Activated T-cell treated with anti-CD3 and anti-CD28 coated beads, Interleukin-2, amount 50 U/mL, for 72 hours (primary cell): ENCODE measurements at places on chromosomes 7 and 10.
A peak's percentile ranks its signal among the peaks of the same experiment; 100 is the strongest.

- no peak for DNase-seq
These were observed 451.3 kb downstream of the GPAM start for GRCh38 chr10:111732166-111732785.

- no peak for DNase-seq
These were observed 15.5 kb downstream of the ARMH3 start for GRCh38 chr10:102040305-102041050.

DNA sequence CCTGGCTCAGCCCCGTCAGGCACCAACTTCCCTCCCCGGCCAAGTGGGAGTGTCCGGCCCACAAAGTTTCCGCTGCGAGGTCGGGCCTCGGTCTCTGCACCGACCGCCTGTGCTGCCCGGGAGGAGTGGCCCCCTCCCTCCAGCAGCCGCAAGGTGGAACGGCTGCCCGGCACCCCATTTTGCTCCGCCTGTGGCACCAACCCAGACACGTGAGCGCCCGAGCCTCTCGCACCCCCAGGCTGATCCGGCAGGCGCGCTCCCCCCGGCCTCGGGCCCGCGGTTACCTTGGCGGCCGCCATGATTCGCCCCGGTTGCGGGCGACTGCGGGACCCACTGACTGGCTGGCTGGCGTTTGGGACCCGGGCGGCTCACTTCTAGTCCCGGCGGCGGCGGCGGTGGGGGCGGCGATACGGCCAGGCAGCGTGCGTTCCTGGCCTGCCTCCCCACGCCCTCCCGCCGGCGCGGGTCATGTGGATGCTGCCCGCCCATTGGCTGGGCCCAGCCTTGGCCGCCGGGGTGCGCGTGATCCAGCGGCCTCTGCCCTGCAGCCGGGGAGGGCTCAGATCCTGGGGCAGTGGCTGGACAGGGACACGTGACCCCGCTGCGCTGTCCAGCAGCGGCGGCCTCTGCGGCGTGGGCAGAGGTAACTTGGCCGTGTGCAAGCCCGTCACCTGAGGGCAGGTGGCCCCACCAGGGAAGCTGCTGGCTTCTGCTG, at the start of gene SLC25A13:
TSS of gene SLC25A13 (minus strand) at position 441 of the 715 bp plus-strand sequence. CDS start at position 299, 142 bp downstream.
- peak; percentile 72 for DNase-seq

DNA sequence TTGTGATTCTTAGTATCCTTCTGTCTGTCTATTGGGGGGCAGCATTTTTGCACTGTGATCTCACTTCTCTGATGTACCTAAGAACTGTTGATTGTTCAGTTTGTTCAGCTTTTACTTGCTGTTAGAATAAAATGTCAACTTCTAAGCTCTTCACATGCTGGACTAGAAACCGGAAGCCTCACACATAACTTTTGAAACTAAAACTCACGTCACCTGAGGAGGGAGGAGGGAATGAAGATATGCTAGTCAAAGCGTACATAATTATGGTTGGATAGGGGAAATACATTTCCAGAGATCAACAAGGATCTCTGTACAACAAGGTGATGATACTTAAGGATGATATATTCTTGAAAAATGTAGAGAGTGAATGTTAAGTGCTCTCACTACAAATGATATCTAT, 609.7 kb downstream of the INHBA start:
- no peak for DNase-seq

- DNase-seq, result no peak
These were observed 383.3 kb downstream of the INHBA start for GRCh38 chr7:41319581-41319980.

DNA sequence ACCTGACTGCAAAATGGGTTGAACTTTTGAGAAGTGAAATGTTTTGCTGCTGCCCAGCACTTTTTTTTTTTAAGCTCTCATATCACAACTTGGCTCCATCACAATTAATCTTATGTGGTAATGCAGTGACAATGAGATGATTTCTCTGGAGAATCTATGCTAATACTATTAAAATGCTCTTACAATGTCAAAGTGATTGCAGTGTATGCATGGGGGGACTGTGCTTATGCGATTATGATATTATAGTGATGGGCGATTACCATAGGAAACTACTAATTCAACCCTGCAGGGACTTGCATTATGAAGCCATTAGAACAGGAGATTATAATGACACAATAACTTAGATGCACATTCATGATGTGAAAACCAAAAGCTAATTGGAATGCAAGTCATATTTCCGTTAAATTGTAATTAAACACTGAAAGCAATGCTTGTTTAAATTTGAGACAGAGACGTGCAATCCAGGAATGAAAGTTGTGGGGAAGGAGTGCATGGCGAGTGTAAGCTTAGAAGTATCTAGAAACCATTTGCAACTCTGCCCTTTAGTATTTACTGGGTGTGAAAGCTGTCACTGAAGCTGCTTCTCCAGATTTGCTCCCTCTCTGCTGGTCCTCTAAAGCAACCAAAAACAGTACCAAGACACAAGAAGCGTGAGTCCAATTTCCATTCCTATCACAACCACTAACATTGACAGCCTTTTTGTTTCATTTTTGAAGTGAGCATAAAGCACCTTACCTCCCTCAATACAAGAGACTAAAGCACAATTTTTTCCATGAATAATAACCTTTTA, 21.6 kb downstream of the PTER start:
- DNase-seq, result no peak

DNA sequence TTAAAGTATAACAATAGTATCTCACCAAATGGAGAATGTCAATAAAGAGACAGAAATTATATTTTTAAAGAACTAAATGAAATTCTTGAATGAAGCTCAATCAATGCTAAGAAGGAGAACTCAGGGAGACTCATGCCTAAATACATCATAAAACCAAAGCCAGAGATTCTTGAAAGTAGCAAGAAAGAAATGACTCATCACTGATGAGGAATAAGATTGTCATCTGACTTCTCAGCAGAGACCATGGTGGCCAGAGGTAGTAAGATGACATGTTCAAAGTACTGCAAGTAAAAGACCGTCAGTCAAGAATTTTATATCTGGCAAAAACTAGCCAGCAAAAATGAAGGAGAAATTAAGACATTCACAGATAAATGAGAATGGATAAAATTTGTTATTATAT, 399.0 kb downstream of the GRID1 start:
- DNase-seq, result no peak

- DNase-seq, result no peak
These were observed 94.3 kb downstream of the SIRT1 start for GRCh38 chr10:67978749-67979148.

DNA sequence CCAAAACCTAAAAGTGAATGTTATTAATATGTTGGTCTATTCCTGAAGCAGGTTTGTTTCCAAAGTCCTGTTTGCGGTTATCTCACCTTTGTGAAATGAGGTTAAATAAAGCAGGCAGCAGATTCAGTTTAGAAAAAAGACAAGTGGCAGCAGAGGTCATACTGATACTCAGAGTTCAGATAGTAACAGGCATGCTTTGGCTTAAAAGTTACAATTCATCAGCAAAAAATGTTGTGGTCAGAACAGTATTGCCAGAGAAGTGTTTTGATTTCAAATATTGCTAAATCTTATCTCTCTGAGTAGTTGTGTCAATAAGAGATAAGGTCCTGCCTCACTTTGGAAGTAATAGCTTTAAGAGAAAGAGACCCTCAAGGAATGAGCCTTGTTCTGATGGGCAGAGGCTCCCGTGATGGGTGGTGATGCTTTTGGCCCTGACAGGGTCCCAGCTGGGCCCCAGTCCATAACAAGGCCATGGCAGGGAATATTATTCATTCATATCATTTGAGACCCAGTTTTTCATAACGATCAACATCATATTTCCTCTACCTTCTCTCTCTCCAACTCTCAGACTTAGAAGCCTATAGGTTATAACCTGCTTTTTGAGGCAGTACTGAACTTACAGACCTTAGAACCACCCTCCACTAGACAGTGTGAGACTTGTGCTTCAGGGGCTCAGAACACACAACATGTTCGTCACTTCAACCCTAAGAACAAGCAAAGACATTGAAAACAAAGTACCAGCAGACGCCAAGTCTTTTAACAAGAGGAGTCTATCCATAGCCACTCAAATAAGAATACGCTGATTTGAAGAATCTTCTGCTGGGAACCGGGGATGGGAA, 58.5 kb upstream of the AHR start:
- DNase-seq, result no peak

- DNase-seq, result peak; percentile 92
These were observed 34.0 kb downstream of the DNAJB12 start for GRCh38 chr10:72320676-72321247.

GRCh38 chr10:33095867-33096815, 138.1 kb upstream of the ITGB1 start:
- DNase-seq, result no peak

- no peak for DNase-seq
These were observed 13.3 kb downstream of the LAT2 start for GRCh38 chr7:74222851-74223710.

- no peak for DNase-seq
These were observed 34.5 kb upstream of the RHOBTB1 start for GRCh38 chr10:60978287-60979115.

- DNase-seq, result no peak
These were observed 2.4 kb downstream of the BLVRA start for GRCh38 chr7:43760861-43761260.

DNA sequence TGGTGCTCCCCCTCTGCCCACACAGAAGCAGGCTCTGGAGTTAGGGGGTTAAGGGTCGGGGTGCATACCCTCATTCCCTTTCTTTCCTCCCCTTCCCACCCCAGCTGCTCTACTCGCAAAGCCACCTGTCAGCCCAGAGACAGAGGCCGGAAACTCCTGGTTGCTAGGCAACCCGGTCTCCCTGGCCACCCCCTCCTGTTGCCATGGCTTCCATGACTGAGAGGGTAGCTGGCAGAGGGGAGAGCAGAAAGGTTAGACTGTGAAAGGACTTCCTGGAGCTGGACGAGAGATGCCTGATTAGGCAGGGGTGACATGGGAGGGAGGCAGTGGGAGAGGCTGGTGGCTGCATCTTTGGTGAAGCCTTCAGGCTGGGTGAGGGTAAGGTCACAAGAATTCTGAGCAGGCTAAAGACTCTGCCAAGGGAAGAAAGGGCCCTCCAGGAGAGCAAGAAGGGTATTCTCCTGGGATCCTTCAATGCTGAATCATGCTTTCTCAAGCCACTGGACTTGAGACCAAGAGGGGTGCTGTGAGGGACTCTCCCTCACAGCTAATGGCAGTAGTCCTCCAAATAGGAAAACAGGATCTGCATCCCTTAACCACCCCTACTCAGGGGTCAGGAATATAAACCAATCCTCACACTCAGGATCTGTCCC, 5.4 kb downstream of the PSD start:
- peak; percentile 63 for DNase-seq

GRCh38 chr10:119398996-119399395, 143.5 kb downstream of the RGS10 start:
- DNase-seq, result no peak

GRCh38 chr7:30027065-30027456, 559 bp upstream of the FKBP14 start:
- DNase-seq, result peak; percentile 35

- DNase-seq, result no peak
These were observed 33.4 kb downstream of the XPNPEP1 start for GRCh38 chr10:109889867-109890266.

DNA sequence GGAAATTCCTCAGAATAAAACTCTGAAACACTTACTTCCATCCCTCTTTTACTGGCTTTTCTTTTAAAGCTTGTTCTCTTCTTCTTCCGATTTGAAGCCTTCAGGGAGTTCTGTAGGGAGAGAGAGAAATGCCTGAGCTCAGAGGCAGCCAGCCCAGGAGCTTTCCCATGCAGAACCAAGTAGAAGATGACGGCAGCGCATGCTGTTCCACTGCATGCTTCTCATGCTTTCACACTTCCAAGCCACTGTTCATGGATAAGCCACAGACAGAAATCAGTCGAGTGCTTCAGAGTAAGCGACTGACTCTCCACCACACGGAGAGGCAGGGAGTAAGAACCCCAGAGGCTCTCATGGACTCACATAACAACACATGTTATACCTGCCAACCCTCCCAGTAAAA, 237.3 kb downstream of the DGKI start:
- no peak for DNase-seq
